Fibroblast of skin of left quadriceps (primary cell): ENCODE measurements at places on chromosomes 12 and 14.

DNA sequence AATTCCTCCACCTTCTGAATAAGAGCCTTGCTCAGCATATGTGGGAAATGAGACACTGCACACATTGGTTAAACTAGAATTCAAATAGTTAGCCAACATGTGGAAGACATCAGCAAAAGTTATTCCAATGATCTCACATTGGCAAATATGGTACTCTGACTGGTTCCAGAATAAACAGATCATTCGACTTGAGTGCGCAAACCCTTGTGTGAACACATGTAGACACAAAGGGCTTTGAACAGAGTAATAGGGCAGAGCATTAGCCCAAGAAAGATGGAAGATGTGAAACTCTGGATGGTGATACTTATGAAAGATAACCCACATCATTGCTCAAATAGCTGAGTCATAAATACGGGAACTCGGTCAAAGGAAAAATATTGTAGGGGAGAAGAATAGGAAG is 1133.4 kb upstream of the SEL1L start:
- DNase-seq, result peak; percentile 60

- DNase-seq, result peak; percentile 52
Measured at GRCh38 chr14:105489542-105490266, 1.3 kb upstream of the TEDC1 start.

DNA sequence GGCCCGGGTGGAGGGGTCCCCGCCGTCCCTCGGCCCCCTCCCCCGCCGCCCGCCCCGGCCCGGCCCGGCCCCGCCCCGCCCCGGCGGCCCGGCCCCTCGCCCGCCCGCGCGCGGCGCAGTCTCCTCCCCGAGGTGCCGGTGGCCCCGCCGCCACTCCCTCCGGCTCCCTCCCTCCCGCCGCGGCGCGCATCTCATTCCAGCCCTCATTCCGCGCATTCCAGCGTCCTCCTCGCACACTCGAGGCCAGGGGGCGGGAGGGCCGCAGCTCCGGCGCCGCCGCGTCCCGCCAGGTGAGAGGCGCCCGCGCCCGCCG is at the start of gene TEAD4:
Gene TEAD4, plus strand, starts transcription at position 206 of the 313 bp plus-strand sequence.
- DNase-seq, result peak; percentile 73

- DNase-seq, result no peak
Measured at GRCh38 chr14:68543516-68543915, 249.4 kb downstream of the ZFP36L1 start.

- no peak for DNase-seq
Measured at GRCh38 chr12:53217051-53217930, 10.2 kb upstream of the ITGB7 start.

DNA sequence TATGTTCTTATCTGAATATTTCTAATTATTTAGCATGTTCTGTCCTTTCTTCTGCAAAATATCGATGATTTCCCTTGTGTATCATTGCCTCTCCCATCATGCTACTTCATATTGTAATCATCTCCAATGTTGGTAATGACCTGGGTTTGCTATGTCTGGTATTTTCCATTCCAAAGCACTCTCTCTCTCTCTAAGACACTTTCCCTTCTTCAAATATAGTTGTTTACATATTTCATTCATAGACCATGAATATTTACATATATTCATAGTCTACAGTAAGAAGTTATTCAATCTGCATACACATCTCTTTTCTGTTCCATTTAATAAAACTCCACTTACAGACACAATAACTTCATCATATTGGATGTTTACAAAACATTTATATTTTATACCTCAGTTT is 1516.5 kb upstream of the FLRT2 start:
- DNase-seq, result no peak

GRCh38 chr12:129964826-129965457 is 61.1 kb upstream of the TMEM132D start:
- DNase-seq, result no peak

GRCh38 chr14:84144166-84144565 is 1385.8 kb upstream of the FLRT2 start:
- peak; percentile 44 for DNase-seq

- peak; percentile 96 for DNase-seq
Measured at GRCh38 chr14:77028384-77029231, at the start of gene IRF2BPL. Gene IRF2BPL (minus strand): TSS chr14:77028708. CDS start chr14:77027792, 916 bp downstream.

DNA sequence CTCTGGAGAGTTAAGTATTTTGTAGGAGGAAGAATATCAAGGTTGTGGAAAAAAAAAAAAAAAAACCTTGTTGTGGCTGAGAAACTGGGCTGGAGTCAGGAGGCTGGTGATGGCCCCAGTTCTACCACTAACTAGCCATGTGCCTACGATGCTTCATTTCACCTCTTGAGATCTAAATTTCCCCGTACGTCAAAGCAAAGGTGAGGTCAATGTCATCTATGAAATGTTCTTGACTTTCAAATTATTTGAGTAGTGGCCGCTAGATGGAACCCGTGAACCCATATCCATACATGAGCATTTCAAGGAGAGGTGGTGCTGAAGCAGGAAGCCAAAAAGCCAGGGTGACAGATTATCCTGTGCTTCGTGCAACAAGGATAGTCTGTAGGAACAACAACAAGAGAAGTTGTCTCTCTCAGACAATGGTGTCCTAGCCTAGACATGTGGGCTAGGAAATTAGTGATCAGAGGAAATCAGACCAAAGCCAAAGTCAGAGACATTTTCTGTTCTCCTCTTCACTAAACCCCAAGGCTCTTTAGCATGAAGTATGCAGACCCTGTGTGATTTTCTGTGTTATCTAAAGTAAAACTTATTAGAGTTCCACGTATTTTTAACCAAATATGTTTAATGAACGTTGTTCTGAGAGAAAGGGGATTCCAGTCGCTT is 95.5 kb upstream of the ETV6 start:
- no peak for DNase-seq

GRCh38 chr12:39240587-39240986 is 202.3 kb downstream of the KIF21A start:
- no peak for DNase-seq

GRCh38 chr12:53046655-53047220 is 3.1 kb upstream of the TNS2 start:
- peak; percentile 75 for DNase-seq
